ENCODE measurements at places on chromosomes 2 and 18.

DNA sequence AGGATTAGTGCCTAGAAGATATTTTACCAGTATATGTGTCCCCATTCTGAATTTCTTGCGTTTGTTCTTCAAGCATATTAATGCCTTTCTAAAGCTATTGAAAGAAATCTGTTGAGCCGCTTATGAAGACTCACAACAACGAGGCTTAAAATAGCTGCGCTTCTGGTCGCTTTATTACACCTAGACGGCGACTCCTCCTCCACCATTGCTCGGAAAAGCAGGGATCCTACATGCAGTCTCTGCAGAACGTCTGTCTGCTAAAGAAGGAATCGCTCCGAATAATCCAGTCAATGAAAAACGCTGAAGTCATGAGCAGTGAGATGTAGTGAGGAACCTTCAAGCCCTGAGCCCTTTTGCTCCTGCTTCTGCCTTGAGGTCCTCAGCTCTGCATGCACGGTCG, 94.8 kb upstream of the ZNF516 start:
- no peak for DNase-seq

DNA sequence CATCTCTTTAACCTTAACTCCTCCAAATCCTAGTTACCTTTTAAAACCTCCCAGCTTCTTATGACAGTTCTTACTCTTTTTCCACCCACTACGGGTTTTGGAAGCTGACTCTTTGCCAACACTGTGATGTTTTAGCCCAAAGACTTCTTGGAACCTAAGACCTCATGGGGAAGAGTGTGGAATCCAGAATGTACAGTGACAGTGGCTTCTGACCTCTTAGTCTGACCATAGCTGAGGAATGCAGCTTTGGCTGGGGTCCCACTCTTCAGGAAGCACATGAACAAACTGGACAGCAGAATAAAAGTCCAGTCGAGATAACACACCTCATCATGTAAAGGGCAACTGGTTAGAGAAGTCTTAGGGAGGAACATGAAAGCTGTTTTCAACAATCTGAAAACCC, 161.1 kb upstream of the PKDCC start:
- no peak for DNase-seq

- no peak for DNase-seq
Measured at GRCh38 chr2:57906152-57906732, 140.4 kb upstream of the VRK2 start.

DNA sequence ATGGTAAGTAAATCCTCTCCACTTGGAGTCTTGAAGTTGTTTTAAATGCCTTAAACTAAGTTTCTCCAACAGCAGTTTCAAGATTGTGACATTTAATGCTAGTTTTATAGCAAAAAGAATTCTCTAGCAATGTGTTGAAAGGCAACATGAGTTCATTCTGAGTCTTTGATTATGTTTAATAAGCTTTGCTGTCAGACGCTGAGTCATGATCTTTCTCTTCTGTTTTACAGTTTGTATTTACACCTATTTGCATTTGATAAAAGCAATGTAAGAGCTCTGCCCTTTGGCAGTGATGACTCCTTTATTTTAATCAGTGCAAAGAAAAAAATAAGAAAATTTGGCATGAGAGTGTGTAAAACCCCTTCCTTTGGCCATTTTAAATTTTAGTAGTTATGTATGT, 497.7 kb downstream of the STK39 start:
- DNase-seq: no peak

DNA sequence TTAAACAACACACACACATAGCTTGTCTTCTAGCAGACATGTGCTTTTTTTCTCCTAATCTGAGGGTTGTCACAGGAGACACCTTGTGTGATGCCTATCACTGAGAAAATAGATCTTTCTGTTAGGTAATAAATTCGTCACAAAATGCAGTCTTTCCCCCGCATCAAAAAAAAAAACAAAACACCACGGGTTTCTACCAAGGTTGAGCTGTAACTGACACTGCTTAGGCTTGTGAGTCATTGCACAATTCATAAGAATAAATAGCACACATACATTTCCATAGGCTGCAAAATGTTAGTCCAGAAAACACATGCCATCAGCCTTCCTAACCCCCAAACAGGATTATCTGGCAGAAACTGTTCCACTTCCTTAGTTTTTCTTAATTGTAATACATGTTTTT, 6.5 kb downstream of the TMEM163 start:
- DNase-seq: no peak

DNA sequence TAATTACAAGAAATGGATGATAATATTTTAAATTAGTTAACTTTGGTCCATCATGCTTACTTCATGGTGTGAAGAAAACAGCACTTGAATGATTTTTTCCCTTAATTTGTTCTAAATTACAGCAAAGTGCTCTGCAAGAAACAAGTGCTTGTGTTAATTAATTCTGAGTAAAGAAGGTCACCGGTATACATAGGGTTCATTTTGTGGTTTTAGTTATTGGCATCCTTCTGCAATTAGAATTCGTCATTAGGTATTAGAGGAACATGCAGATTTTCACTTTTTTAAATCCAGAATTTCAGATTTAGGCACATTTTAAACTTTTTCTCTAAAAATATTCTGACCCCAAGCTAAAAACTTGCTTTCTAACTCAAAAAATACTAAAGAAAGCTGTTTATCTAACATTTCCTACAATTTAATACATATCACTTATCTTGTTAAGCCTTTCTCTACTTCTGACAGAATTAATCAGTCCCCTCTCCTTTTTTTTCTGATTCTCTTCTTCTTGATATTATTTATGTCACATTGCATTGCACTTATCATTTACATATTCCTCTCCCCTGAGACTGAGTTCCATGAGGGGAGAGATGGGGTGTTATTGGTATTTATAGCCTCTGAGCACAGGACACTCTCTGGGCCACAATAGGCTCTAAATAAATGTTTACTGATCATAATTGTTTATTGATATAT, 129.2 kb downstream of the PLA2R1 start:
- DNase-seq: no peak

- peak; percentile 39 for DNase-seq
Measured at GRCh38 chr2:219249203-219249980, 3.7 kb upstream of the TUBA4B start.

- no peak for DNase-seq
Measured at GRCh38 chr2:207227062-207227748, 61.5 kb upstream of the KLF7 start.

DNA sequence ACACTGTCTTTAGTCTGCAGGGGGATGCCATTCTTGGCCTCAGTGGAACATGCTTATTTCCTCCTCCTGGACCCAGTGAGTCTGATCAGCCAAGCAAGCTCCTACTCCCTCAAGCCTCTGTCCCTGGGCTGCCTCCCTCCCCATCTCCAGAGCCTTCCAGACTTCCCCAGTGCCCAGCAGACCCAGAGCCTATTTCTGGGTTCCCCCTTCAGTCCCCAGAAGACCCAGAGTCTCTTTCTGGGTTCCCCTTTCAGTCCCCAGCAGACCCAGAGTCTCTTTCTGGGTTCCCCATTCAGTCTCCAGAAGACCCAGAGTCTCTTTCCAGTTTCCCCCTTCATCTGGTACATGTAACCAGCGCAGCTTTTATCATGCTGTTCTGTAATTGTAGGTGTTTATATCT, 17.0 kb upstream of the PKDCC start:
- no peak for DNase-seq

- DNase-seq: no peak
Measured at GRCh38 chr2:241269707-241270520, 45.6 kb downstream of the HDLBP start.

GRCh38 chr2:16271231-16271896, 331.0 kb downstream of the MYCN start:
- no peak for DNase-seq

DNA sequence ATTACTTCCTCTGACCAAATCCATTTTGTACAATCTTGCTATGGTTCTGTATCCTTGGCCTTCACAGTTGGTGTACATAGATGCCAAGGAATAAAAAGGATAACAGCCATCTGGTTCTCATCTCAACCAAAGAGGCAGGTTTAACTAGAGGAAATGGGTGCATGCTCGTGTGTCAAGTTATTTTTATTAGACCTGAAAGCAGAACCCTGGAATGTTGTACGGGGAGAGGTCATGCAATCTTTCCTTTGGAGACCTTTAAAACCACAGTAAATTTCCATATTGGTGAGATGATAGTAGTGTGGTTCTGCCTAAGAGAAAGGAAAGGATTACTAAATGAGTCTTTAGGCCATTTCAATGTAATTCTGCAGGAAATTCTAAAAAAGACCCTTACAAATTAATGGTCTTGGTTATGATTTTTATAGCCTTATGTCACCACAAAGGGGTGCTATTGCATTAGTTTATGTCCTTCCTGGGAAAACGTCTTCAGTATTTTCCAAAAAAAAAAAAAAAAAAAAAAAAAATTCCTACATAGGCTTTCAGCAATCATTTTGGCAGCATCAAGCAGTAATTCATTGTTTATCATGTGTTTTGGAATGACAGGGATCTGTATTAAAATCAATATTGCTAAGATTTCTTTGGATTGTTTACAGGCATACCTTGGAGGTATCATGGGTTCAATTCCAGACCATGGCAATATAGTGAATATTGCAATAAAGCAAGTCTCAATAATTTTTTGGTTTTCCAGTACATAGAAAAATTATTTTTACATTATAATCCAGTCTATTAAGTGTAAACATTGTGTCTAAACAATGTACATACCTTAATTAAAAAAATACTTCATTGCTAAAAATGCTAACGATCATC, 270.8 kb downstream of the NYAP2 start:
- no peak for DNase-seq

GRCh38 chr2:102736110-102736409, 25.8 kb upstream of the TMEM182 start:
- DNase-seq: no peak

DNA sequence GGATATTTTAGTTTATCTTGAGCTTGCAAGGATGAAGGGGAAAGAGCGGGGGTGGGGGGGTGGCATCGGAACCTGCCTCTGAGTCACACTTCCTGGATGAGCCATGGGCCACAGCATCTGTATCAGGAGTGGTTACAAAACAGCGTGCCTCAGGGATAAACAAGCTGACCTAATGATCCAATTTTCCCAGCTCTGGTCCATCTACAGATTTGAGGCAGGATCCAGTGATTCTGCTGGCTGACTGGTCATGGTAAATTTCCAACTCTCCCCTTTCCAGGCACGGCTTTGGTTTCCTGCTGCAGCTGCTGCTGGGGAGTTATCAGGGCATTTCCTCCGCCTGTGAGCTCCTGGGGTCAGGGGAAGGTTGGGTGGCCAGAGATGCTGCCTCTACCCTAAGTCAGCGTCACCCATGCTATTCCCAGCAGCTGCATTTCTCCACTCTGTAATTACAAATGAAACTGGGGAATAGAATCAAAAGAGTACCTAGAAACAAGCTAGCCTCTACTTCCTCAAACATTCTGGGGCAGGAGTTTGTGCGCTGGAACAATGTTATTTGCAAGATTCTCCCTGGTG, 4.7 kb upstream of the HPCAL1 start:
- DNase-seq: peak; percentile 62

DNA sequence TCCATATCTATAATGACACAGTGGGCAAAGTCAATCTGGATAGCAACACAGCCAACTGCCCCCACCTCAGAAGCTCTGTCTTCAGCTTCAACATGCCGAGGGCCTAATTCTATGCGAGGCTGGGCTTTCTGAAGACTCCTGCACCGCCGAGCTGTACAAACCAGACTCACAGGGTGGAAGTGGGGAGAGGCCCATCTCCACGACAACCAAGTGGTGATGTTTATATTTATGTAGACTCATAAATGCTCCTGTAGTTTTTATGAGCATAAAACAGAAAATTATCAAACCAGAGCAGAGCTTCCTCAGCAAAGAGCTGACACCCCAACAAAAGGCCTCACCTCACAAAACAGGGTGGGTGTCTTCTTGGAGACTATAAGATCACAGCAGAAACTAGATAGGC, 77.0 kb upstream of the LGALSL start:
- DNase-seq: no peak

DNA sequence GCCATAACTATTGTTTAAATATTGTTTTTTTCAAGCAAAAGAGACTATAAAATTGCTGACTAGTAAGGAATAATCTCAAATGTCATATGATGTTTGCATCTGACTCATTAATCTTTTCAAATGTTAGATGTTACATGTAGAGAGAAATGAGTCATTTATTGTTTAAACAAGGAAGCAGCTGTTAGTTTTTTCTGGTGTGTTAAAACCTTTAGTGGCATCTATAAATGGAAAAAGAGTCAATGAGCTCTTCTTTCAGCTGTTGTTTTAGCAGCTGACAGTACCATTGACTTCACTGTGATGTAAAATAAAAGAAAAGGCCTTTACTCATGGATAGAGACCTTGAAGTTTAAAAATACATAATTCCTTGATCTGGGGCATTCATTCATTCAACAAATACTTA, 1.8 kb upstream of the KLHL41 start:
- no peak for DNase-seq
